ENCODE measurements at places on chromosomes 16 and 17.
A peak's percentile ranks its signal among the peaks of the same experiment; 100 is the strongest.

DNA sequence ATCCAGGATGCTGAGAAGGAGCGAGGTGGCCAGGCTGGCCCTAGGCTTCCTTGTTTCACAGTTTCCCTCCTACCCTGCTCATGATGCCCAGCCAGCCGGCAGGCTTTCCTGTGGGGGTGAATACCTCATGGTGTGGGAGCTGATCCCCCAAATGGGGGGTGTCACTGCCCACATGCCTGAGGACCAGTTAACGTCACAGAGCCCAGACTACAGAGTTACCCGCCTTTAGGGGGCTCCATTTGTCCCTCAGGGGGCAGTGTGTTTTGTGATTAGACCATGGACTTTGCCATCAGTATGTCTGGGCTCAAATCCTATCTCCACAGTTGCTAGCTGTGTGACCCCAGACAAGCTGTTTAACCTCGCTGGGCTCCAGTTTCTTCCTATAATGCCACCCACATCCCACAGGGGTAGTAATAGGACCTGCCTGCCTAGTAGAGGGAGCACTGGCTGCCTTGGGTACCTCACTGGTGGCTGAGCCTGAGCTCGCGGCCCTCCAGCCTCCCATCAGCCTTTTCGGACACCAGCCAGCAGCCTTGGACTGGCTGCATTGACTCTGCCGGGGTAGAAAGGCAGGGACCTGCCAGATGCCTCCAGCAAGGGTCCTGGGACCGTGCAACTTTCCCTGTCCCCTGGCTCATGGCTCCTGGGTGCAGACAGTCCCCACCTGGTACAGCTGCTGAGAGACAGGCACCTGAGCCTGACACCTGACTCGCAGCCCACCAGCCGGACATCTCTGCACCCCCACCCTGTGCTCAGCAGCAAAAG, 87.5 kb upstream of the GSE1 start:
- DNase-seq = no peak

- no peak for DNase-seq
Observed at GRCh38 chr17:69516911-69517310, 102.4 kb downstream of the MAP2K6 start.

- DNase-seq = no peak
Observed at GRCh38 chr17:9235346-9235745, 214.0 kb downstream of the NTN1 start.

DNA sequence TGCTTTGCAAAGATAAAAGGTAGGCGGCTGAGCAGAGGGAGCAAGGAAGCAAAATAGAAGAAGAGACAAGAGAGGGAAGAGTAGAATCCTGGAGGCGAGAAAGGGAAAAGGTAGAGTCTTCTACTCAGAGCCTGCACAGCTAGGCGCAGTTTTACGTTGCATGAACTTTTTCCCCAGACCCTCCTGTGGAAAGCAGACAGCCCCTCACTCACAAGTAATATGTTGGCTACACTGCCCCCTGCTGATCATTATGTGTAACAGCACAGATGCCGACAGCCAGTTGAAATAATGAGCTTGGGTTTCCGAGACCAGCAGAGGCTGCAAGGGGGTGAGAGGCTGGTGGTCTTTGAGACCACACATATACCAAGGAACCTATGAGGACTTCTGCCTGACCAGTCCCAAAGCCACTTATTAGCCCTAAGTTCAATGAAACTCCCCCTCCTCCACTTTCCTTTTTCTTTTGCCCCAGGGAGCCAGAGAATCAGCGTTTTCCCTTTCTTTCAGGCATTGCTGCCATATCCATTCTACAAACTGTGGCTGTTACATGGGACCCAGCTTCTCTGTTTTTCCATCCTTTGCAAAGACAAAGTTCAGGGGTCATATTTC, 22.5 kb upstream of the CMTR2 start:
- DNase-seq = peak; percentile 9

DNA sequence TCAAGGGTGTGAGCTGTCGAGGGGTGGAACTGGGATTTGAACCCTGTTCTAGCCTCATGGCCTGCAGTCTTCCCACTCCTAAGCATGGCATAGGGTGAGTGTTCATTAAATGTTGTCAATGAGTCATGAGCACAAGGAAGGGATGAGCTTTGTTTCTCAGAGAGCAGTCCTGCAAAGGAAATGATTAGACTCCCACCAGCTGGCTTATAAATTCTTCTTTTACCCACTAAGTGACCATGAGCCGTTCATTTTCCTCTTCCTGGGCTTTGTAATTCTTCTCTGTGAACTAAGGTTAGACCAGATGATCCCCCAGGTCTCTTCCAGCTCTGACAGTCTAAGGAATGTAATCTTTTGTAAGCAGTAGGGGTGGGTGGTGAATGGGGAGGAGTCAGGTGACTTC, 47.9 kb upstream of the HNF1B start:
- DNase-seq = peak; percentile 35

- DNase-seq = no peak
Observed at GRCh38 chr17:19546289-19547065, 12.8 kb downstream of the SLC47A1 start.

DNA sequence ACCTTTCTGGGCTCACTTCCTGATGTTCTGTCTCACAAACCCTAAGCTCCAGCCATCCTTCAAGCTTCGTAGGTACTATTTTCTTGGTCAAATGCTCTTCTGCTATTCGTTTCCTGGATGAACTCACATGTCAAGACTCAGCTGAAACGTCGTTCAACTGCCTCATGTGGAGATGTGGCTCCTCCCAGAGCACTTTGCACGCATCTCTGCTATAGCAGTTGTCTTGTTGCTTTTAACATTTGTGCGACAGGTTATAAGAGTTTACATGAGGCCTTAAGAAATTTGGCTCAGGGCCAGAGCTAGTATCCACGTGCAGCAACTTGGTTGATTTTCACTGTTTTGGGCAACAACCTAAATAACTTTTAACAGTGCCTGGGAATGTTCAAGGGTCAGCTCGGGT, 2.8 kb upstream of the KRT40 start:
- DNase-seq = no peak
